ENCODE measurements at places on chromosomes 4 and X. TPM values are rescaled to one million over a fixed set of nuclear protein-coding genes. Genes with fewer than 3 reads are reported as not detected.

- no peak for DNase-seq
These were observed 23.0 kb upstream of the GTPBP6 start for GRCh38 chrX:341541-342101.

- no peak for DNase-seq
These were observed 145.5 kb downstream of the ANXA5 start for GRCh38 chr4:121551271-121551670.

CPZ gene
- total RNA-seq: 1.8 TPM

HAND2 gene
- 44.9 TPM for total RNA-seq

GRCh38 chr4:31351695-31352094, 631.5 kb downstream of the PCDH7 start:
- DNase-seq: no peak

DNA sequence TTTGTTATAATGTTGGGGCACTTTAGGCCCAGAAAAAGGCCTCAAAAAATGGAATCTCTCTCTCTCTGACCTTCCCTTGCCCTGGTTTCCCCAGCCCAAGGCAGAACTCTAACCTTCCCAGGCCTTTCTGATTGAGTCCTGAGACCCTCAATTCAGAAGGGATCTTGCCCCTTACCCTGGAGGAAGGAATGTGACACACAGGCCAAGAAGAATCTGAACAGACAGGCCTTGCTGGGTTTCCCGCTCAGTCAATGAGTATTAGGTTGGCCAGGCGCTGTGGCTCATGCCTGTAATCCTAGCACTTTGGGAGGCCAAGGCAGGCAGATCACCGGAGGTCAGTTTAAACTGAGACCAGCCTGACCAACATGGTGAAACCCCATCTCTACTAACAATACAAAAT, 27.6 kb downstream of the ELOVL6 start:
- DNase-seq: no peak

ANKRD50 gene
- 15.4 TPM for total RNA-seq

DNA sequence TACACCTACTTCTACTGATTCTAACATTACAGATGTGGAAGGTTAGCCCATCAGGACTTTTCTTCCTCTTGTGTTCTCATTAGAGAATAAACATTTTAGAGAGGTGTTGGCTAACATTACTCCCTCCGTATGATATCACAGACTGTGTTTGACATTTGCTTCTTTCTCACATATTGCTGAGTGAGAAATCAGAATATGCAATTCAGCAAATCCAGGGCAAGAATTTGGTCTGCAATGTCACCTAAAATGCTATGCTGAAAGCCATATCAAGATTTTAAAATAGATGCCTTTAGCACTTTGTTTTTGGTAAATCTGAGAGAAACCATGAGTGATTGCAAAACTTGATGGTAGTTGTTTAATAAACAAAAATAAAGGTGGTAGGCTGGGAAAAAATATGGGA, 319.1 kb downstream of the C4orf33 start:
- DNase-seq: no peak

DNA sequence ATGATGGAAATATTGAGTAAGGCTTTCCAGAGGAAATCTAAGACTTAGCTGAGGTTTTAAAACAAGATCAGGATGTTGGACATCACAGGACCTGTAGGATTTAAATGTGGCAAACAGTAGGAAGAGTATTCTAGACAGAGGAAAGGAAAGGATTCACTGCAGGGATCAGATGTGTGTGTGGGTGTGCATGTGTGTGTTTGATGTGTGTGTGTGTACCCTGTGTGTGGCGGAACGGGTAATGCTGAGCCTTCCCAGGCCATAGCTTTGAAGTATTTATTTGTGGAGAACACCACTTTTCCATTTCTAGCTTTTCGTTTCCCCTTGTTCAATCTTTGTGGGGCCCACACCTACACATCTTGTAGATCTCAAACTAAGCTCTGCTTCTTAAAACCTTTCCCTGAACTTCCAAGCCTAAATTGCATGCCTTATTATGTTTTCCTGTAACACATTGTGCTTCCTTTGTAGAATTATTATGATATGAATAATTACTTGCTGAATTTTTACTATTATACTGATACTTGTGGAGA, 6.9 kb downstream of the GUCY1A1 start:
- DNase-seq: no peak

GRCh38 chr4:39655876-39656275, 17.2 kb upstream of the SMIM14 start:
- peak; percentile 46 for DNase-seq

DCAF4L1 gene
- 0.07 TPM for total RNA-seq

GRCh38 chr4:41362621-41363383, 106.1 kb downstream of the UCHL1 start:
- DNase-seq: no peak

VCX3B gene
- not detected for total RNA-seq

GRIA3 gene
- total RNA-seq: 13.4 TPM

DNA sequence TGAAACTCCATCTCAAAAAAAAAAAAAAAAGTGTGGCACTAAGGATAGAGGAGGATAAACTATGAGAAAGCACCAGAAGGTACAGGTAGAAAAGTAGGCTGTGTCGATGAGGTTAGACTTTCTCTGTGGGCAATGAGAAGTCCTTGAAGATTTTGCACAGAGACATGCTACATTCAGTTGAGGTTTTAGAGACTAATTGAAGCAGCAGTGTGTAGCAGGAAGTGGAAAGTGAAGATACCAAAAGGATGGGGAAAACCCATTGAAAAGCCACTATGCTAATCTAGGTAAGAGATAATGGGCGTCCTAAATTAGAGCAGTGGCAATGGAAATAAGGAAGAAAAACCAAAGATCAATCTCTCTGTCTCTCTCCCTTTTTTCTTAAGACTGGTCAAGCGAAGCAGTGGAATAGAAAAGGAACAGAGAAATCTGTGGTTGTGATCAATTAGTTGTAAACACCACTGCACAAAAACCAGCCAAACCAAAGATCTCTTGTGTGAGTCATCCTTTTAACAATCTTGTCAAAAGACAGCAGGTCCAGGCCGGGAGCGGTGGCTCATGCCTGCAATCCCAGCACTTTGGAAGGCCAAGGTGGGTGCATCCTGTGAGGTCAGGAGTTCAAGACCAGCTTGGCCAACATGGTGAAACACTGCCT, 3.5 kb downstream of the SPINK2 start:
- DNase-seq: no peak

- no peak for DNase-seq
These were observed 85.9 kb downstream of the RNF150 start for GRCh38 chr4:141047228-141047884.

DNA sequence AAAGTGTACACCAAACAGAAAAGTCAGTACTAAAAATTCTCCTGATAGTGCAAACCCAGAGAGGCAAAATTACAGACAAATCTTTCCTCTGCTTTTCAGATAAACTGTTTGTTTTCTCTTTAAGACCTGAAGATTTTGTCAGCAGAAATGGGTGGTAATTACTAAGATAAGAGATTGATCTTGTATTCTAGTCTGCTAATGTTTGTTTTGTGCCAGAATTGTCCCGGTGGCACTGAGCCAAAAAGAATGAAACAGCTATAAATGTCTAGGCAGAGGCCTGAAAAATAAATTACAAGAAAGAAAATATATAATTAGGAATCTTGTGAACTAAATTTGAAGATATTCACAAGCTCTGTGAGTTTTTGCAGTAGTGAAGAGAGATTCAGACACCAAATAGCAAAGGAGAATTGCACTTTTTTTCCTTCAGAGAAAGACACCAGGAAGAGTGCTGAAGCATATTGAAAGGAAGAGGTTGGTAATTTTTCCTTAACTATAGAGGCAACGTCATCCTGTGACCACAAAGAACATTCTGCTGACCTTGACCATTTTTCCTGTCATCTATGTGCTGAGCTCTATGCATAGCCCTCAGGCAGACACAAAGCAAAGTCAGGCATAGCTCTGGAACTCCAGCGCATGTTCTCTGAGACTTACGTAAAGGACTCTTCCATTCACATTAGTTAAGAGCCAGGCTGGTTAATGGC, 314.5 kb upstream of the RASGEF1B start:
- DNase-seq: peak; percentile 44

DNA sequence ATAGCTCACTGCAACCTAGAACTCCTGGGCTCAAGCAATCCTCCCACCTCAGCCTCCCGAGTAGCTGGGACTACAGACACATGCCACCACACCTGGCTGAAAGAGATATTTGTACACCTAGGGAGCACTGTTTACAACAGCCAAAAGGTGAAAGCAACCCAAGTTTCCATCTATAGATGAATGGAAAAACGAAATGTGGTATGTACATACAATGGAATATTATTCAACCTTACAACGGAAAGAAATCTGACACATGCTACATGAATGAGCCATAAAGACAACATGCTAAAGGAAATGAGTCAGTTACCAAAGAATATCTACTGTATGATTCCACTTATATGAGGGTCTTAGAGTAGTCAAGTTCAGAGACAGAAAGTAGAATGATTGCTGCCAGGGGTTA, 52.2 kb downstream of the ABCG2 start:
- no peak for DNase-seq

GRCh38 chrX:16002185-16002584, 121.2 kb upstream of the GRPR start:
- DNase-seq: no peak

GRCh38 chr4:38914854-38915253, 47.2 kb downstream of the FAM114A1 start:
- DNase-seq: no peak

DNA sequence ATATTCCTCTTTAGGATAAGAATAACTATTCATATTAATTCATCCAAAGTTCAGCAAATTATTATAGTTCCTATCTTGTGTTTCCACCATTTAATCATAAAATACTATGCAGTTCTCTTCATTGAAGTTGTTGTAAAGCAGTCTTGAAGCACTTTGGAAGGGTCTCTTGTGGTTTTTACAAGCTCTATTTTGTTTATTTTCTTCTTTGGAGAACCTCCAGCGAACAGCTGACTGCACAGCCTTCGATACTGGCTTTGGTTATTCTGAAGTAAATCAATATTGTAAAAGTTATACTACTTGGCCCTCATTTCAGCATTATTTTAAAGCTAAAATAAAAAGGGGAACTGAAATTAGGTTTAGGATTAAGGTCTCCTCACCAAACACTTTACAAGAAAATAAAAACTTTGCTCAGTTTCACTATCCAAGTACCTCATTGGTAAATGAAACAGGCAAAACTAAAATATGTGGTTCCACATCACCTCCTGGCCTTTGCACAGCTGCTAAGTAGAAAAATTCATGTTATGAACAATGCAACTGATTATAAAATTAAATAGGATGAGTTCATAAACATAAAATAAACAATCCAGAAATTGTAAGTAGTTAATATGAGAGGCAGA, 1629.2 kb upstream of the ADGRL3 start:
- DNase-seq: no peak

L1CAM gene
- total RNA-seq: 31.8 TPM

SLAIN2 gene
- 23.1 TPM for total RNA-seq

RNF128 gene
- 35.8 TPM for total RNA-seq

DNA sequence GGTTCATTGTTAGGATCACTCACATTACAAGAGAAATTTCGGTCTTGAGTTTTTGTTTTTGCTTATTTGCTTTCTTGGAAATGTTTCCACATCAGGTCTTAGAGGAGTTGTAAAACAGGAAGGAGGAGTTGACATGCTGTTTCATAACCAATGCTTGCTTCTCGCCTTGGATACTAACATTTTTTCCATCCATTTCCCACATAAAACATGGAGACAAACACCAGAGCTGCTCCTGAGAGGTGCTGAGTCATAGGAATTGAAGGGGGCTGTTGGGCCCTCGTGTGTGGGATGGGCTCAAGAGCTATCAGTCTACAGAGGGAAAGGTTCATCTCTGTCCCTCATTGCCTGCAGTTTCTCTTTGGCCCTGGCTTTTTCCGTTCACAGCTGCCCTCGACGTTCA, 29.9 kb downstream of the TBL1X start:
- no peak for DNase-seq

GRCh38 chr4:71771613-71772012, 12.3 kb downstream of the GC start:
- no peak for DNase-seq
